Activated T-cell treated with anti-CD3 and anti-CD28 coated beads for 48 hours (primary cell): ENCODE measurements at places on chromosomes 3 and 15.

- no peak for DNase-seq
These were observed 4.9 kb downstream of the SLC12A6 start for GRCh38 chr15:34332553-34333120.

GRCh38 chr3:156395961-156396710, 158.8 kb downstream of the SSR3 start:
- no peak for DNase-seq

GRCh38 chr3:119311081-119311925, 17.1 kb downstream of the ARHGAP31 start:
- DNase-seq: no peak

- peak; percentile 26 for DNase-seq
These were observed 1.4 kb upstream of the IL17RC start for GRCh38 chr3:9915254-9916141.

GRCh38 chr3:49747792-49748480, 24.2 kb upstream of the GMPPB start:
- DNase-seq: no peak

- no peak for DNase-seq
These were observed 11.4 kb downstream of the LMOD3 start for GRCh38 chr3:69110941-69111546.

- DNase-seq: no peak
These were observed 57.1 kb upstream of the CMTM8 start for GRCh38 chr3:32181365-32181764.

DNA sequence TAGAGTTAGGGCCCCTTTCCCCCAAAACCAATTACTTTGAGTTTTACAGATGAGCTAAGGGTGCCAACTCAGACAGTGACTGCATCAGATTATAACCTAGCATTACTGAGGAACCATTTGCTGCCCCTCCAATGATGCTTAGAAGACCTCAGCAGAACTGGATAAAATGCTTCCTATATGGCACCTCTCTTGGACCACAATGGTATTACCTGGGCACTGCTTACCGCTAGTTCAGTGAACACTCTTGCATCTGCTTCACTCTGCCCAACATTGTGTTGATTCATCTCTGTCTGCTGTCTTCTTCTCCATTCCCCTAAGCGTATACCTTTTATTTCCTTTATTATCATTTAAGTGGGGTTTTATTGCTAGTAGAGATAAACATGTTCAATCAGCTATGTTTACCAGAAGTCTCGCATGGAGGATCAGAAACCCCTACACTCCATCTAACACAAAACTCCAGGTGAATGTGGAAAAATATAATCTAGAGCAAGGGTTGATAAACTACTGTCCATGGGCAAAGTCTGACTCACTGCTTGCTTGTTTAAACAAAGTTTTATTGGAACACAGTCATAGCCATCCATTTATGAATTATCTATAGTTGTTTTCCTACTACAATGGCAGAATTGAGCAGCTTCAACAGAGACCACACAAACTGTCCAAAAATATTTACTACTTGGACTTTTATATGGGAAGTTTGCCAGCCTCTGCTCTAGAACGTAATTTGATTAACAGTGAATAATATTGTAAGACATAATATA, 100.2 kb upstream of the PTX3 start:
- DNase-seq: no peak

DNA sequence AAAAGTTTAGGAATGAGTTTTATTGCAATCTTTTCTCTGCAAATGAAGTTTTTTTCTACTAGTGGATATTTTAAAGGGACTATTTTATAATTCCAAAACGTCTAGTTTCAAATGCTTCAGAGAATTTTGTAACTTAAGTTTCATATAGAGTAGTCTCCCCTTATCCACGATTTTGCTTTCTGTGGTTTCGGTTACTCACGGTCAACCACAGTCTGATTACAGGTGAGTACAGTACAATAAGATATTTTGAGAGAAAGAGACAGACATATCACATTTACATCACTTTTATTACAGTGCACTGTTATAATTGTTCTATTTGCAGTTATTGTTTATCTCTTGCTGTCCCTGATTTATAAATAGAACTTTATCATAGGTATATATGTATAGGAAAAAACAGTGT, 7.4 kb upstream of the EOGT start:
- DNase-seq: no peak

DNA sequence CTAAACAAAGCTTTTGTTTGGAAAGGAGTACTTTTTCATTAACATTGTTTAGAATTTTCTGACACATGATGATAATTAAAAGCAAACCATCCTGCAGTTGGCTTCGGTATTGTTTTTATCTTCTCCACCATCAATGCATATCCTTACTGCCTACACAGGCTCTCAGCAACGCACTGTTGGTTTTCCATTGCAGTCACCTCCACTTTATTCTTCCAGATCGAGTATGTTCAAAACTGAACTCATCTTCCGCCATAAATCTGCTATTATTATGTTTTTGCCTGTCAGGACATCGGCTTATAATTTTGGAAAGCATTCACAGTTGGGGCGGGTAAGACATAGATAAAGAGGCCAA, 589 bp upstream of the SENP5 start:
- no peak for DNase-seq

GRCh38 chr15:39589815-39590644, 9.2 kb downstream of the THBS1 start:
- DNase-seq: no peak

- peak; percentile 33 for DNase-seq
These were observed 2.8 kb downstream of the ABHD2 start for GRCh38 chr15:89090791-89091626.

DNA sequence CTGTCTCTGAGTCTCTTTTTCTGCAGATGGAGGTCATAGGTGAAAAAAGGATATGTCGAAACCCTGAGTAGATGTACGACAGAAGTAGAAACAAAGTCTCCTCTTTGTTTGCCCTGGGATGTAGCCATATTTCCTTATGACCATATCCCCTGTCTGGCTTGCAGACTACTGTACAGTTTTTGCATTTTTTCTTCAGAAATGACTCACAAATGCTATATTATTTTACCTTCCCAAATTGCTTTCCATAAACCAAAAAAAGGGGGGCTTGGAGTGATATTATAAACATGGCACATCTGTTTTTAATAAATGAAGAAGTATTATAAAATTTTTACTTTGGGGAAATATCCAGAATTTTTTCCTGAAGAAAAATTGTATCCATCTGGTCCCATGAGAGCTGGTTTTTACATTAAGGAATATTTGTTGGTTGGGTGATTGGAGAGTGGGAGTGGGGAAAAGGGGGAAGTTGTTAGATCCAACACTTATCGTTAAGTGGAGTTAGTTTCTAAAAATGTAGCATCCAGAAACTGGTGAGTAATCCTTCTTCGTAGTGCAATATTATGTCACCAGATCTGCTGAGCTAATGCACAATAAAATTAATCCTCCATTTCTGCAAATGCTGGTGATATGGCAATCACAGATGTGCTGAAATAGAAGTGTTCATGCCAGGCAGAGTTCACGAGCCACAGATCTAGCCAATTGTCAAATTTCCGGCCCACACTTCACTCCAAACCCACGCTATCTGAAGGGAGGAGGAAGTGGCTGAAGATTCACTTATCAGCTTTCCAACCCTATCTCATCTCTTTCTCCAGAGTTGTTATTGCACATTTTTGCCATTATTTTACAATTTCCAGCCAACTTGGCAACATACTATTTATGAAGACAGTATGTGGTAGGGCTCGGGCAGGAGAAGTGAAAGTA, 313.6 kb upstream of the ATP11B start:
- DNase-seq: no peak

- no peak for DNase-seq
These were observed 265.8 kb downstream of the TAFA4 start for GRCh38 chr3:68666429-68667136.

DNA sequence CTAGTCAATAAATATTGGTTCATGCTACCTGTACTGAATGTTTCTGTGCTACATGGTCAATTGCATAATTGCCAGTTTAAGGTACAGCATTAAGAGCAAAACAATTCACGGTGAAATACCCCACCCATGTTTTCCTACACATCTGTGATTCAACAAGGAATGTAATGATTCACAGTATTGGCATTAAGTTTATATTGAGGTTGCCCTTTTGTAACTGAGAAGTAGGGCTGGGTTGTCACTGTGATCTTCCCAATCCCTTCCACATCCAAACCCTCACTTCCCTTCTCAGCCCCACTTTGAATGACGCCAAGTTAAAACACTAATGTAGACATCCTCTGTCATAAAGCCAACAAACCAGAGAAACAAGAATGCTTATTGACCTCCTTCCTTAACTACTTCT, 112.0 kb upstream of the TJP1 start:
- no peak for DNase-seq

DNA sequence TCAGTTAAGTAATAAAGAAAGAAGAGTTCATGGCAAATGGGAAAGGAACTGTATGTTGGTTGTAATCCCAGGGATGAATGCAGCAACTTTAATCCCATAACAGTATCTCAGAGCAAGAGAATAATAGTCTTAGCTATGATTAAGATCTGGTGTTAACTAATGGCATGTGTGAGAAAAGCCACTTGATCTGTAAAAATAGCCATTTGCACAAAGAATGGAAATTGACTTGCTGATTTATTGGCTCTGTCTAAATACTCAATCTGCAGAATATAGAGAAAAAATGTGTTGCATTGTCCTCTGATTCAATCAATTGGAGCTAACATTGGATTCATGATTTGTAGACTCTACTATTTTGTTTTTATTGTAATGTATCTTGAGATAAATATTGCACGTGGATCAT, 987.0 kb downstream of the NSUN3 start:
- no peak for DNase-seq

DNA sequence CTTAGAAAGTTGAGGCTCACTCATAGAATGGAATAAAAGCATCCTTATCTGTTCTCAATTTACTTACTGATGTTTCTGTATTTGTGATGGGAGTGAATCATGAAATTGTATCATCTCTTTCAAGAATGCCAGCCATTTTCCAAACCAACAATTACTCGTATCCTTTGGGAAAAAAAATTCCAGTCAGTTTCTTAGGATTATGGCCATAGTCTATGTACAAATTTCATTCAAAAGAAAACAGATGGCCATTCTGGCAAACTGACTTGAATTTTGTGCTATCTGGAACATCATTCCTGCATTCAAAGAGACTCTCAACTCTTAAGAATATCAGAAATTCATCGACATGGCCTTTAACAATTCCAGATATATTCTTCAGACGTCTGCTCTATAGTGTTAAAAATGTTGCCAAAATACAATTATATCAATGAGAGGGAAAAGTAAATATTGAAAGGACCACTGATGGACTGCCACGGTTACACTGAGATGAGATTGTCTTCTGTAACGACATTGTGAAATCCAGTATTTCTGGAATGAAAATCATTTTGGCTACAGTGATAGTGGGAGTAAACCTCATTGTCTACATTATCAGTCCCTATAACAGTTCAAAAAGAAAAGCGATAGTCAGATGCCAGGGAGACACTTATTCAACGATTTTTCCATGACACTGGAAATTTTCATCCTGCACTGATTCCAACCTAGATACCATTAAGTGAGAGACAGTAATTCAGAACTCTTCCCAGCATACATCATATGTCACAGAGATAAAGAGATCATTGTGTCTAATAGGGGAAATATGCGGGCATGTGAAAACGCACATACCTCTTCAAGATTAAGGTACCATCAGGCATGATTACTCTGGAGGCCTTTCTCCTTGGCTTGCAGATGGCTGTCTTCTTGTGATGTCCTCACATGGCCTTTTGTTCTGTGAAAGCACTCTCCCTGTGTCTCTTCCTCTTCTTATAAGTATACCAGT, 953.8 kb upstream of the ALCAM start:
- no peak for DNase-seq

GRCh38 chr3:119613872-119614271, 16.2 kb downstream of the PLA1A start:
- no peak for DNase-seq

DNA sequence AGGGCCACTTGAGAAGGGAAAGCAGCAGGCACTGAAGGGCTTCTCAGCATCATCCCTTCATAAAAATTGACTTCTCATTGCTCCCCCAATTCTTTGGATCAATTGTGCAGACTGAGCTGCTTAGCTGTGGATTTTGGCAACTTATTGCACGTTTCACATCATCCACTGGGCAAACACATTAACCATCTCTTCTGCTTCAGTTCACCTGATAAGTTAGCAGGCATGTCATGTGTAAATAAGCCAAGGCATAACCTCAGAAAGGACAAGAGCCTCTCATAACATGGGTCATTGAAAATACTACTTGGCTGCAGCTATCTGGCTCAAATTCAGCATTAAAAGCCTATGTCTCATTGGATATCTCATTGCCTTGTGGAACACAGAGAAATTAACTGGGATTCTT, 366.5 kb downstream of the LRRC3B start:
- no peak for DNase-seq

GRCh38 chr15:65948383-65948782, 79.1 kb downstream of the RAB11A start:
- DNase-seq: no peak

DNA sequence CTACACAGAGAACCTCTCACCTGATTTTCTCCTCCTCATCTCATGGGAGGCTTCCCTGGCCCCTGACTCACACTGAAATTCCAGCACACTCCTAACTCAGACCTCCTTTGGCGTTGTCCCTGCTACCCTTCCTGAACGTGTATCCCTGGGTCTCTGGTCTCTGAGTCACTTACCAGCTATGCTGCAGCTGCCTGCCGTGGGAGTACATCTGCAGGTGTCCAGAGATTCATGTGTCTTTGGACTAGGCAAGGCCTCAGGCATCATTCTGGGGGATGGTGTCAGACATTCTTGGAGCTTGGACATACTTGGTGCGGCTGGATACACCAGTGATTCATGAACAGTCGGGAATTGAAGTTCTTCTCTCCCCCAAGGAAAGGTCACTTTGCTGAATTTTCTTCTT, 148.8 kb upstream of the TRIM42 start:
- no peak for DNase-seq

GRCh38 chr3:139238281-139239030, 105.4 kb upstream of the MRPS22 start:
- no peak for DNase-seq

DNA sequence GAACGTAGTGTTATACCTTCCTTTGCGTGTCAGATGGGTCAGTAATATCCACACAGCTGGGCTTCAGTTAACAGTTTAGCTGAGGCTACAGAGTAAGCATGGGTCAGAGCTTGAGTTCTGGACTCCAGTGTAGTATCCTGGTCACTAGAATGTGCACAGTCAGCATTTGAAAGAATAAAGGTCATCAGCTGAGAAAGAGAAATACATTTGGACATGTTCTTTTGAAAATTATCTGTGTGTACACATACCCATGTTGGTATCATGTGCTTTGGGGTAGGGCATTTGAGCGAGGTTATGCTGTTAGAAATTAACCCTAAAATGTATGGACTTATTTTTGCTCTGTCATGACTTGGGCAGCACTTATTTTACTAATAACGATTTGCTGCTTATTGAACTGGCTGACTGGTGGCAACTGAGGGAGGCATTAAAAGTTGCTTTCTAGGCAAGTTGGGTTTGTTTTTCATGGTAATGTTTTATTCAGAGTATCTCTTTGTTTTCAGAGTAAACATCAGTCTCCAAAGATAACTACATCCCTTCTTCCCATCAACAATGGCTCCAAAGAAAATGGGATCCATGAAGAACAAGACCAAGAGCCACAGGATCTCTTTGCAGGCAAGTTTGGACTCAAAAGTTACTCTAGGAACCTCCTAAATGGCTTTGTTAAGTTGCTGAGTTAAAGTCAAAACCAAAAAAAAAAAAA, 16.4 kb downstream of the SNX1 start:
- DNase-seq: no peak
